ENCODE measurements at places on chromosomes 5 and 9. TPM values are rescaled to one million over a fixed set of nuclear protein-coding genes. Genes with fewer than 3 reads are reported as not detected.
A peak's percentile ranks its signal among the peaks of the same experiment; 100 is the strongest.

DNA sequence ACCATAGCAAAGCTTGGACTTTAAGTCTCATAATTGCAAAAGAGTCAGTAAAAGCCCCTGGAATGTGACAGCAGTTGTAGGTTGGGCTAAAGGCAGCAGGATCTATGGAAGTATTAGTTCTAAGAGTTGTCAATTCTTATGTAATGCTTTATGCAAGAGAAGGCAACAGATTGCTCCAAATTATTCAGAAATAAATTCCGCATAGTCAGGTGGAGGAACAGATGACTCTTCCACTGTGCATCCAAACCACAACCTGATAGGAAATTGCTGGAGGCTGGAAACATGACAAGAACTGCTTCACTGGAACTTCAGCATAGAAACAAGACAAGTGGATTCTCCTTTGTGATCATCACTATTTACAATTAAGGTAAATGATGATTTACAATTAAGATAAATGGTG lies 101.0 kb downstream of the STARD4 start:
- no peak for DNase-seq

Gene SCGB3A2
- total RNA-seq: not detected

DNA sequence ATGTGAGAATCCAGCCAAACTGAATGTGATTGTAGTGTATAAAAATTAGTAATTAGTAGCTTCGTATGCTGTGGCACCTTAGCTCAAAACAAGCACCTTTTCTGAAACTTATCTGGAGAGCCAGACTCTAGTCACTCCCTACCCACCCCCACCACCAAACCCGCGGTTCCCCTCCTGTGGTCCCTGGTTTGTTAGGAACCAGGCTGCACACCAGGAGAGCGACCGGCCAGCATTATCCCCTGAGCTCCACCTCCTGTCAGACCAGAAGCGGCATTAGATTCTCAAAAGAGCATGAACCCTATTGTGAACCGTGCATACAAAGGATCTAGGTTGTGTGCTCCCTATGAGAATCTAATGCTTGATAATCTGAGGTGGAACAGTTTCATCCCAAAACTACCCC lies 498.6 kb downstream of the CHSY3 start:
- DNase-seq: no peak

GRCh38 chr9:33289496-33289895 lies 820 bp upstream of the NFX1 start:
- no peak for DNase-seq

DNA sequence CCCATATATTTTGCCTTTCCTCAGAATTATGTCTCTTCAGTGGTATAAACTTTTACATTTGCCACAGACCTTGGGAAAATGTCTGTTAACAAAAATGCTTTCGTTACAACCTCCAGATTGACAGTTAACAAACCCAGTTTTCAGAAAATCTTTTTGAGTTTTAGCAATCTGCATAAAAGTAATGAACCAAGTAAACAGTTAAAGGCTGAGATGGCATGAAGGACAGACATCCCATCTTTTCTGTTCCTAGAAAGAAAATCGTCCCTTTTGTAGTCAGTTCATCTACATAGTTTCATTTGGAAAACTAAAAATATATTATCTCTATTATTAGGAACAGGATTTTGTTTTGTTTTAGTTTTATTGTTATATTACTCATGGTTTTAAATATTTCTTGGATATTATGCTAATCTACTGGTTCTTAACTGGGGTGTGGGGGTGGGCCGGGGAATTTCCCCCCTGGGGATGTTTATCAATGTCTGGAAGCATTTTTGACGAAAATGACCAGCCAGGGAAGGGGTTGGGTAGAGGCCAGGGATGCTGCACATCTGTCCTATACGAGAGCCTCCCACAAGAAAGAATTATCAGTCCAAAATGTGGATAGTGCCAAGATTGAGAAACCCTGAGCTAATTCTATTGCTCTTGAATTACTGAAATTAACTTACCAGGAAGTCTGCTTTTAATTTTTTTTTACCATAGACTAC lies 11.9 kb downstream of the FYB1 start:
- DNase-seq: no peak

DNA sequence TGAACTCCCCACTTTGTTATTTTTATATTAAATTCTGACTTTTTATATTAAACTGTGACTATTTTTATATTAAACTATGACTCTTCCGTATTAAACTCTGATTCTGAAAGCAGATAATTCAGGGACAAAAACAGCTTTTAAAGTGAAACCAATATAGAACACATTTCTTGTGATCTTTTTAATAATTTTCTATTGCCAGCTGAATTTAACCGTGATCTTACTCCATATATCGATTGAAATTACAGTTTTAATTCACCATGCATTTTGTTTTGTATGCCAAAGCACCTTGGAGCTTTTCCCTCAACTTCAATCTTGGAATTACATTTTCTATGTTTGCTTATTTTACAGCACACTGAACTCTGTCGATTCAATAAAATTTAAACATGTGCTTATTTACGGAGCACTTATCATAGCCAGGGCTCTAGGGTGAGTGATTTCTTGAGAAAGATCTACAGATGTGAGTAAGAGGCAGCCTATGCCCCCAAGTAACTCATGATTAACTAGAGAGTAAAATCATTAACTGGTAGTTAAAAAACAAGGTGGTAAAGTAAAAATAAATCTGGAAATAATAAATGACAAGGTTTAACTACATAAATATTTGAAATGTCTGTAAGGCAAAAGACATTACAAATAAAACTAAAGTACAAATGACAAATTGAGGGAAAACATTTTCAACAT lies 72.9 kb upstream of the ALDH1B1 start:
- no peak for DNase-seq

Gene RNF183
- not detected for total RNA-seq

DNA sequence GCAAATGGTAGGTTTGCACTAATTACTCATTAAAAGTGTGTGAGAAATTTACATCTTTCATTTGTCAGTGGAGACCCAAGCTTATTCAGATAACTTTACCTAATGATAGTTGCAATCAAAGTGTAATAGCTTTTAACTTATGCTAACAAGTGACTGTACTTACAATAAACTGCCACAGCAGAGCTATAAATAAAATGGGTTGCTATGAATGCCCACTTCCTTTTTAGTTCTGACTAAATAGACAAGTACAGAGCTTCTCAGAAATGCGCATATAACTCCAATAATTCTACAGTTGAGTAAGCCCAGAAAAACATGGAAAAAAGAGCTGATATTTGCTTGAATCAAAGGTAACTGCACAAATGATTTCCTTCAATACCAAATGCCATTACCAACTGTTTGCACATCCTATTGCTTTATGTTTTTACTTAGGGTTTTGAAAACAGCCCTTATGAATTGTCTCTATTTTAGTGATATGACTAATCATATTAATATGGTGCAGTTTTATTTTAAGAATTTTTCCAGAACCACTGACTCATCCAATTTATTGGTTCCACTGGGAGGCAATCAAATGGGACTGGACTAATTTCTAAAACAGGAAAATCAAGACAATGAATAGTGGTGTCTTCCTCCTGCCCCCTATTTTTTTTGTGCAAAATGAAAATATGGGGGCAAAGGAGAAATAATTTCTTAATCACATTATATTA lies 84.1 kb downstream of the PPP2R2B start:
- no peak for DNase-seq

GRCh38 chr9:106947106-106947900 lies 84.3 kb downstream of the ZNF462 start:
- DNase-seq: no peak

Gene STOML2
- total RNA-seq: 90.5 TPM

DNA sequence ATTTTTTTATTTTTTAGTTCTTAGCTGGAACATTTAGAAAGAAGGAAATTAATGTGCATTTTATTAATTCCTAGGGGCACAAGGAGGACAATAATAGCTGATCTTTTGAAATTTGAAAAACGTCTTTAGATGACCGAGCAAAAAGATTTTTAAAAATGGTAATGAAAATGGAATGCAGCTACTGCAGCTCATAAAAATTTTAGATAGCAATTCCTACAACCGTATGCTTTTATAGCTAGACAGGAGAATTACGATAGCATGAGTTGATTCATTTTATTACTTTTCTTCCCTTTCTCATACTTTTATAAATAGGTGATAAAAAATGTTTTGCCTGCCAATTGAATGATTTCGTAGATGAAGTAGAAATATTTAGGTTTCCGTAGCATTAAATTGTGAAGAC lies 13.7 kb upstream of the RUFY1 start:
- DNase-seq: no peak

Gene TSSK1B
- total RNA-seq: 0.90 TPM

Gene ANGPTL2
- 40.0 TPM for total RNA-seq

DNA sequence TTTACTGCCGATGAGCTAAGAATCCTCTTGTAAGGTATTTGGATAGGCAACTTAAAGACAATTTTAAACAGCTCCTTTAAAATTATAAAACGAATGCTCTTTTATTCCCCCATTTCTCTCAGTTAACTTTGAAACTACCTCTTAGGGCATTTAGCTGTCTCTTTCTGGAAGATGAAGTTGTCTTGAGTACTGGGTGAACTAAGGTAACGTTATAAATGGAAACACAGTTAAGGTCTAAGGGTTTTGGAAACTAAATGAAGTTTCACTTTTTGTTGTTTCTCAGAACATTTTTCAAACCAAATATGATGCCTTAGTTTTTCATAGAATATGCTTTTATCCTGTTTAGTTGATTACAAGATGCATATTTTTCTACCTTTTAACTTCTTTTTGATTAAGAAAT lies 6.8 kb downstream of the UBE2R2 start:
- DNase-seq: no peak

GRCh38 chr9:84710701-84711397 lies 41.3 kb downstream of the NTRK2 start:
- no peak for DNase-seq

DNA sequence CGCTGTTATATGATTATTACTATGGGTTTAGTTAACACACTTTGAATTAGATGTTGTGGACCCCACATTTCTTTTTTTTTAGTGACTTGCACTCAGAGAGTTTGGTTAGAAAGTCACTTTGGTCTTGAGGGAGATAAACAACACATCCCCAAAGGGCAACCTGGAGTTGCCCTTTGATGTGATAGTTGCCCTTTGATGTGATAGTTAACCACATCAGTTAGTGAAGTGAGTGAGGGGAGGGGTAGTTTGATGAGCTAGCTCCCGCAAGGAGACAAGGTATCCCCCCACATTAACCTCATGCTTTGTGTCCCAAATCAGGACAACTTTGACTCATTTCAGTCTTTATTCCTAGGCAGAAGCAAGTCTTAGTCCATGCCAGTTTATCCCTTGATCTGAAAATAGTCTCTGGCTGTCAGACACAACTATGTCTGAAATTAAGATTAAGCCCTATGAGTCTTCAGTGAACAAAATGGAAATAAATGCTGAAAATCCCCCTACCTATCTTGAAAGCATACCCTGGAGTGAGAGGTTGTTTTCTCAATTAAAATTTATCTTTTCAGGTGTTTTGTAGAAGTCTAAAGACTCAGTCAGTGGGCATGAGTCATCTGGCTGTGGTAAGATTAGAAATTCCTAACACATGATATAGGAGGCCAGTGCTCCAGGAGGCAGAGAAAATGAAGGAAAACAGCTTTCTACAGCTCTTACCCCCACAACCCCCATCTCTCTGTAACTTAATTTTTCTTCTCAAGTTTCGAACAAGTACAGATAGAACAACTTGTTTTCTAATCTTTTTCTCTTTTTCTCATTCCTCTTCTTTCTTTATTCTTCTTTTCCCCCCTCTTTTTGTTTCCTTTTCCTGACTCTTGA lies 208.9 kb upstream of the DMRTA1 start:
- no peak for DNase-seq

- no peak for DNase-seq
These were observed 3.3 kb downstream of the ENHO start for GRCh38 chr9:34519321-34520020.

DNA sequence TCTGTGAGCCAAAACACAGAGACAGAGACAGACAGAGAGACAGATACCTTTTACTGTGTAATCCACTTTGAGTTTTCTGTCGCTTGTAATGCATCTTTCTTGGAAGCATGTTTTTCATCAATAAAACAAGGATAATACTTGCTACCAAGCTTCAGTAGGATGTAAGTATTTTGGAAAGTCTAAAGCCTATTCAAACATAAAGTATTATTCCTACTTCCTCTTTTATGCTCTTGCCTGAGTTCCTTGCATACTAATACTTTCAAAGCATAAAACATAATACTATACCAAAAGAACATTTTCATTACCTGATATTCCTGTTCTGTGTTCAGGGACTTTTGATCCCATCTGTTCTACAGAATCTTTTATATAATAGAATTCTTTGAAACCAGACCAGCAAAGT lies 64.5 kb upstream of the SLC30A5 start:
- no peak for DNase-seq

DNA sequence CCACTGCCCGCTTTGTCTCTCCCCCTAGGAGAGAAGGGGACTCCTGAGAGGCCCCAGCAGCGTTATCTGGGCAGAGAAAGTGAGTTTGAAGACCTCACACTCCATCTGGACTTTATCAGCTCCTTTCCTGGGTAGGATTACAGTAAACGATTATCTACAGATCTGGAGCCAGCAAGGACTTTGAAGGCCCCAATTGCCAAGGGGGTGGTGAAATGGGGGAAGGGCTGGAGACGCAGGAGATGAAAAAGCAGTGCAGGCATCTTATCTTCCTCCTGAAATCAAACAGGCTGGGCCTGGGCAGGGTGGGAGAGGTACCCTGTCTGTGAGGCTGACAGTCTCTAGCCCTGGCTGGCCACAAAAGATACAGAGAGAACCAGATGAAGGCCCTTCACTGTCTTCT lies 105.8 kb upstream of the MSX2 start:
- no peak for DNase-seq

DNA sequence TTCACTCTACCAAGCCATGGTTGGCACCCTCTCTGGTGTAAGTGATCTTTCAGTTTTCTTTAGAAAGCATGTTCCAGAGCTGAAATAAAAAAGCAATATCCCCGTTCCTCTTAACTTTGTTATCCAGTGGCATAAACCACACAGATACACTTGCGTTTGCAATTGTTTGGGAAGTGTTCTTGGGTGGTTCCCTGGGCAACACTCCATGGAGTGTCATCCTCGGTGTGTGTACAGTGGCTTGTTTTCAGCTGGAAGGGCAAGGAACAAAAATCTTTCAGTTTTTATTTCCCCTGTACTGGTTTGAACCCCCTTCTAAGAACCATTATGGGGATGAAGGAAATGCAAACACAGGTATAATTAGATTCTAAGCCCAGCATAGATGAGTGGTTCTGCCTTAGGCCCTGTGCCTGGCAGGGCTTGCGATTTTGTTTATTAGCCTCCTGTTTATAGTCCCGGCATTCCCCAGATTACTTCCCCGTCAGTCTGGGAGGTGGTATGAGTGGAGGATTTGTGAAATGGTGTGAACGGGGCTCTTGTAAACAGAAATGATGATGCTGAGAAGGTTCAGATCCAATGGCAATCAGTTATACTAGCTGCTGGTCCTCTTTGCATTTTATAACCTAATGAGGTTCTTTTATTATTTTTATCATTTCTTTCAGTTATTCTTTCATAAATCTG lies 76.0 kb upstream of the CD180 start:
- DNase-seq: peak; percentile 58

DNA sequence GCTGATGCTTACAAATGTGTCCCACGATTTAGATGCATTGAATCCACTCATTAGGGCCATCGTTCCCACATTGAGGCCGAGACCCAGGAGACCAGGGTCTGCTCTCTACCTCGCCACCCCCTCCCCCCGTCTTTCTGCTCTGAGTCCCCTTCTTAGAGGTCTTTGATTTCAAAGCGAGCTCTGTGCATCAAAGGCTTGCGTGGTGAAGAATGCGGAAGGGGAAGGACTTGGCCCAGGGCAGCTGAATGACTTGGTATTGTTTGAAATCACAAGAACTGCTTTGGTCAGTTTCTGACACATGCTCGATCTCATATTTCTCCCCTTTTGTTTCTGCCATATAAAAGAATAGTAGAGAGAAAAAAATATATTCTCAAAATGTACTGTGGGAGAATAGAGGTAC lies 78.3 kb upstream of the IRX1 start:
- no peak for DNase-seq

GRCh38 chr5:40801771-40802562 lies 3.8 kb upstream of the PRKAA1 start:
- DNase-seq: no peak

Measured in tibial nerve (tissue), 4 donors.